Stimulated activated CD8-positive, alpha-beta memory T cell treated with anti-CD3 and anti-CD28 coated beads, Interleukin-4, amount 100 ng/mL, for 1 hour (primary cell): ENCODE measurements at places on chromosomes 1 and 21.

GRCh38 chr1:64315402-64315801, 112.0 kb downstream of the UBE2U start:
- DNase-seq: no peak

DNA sequence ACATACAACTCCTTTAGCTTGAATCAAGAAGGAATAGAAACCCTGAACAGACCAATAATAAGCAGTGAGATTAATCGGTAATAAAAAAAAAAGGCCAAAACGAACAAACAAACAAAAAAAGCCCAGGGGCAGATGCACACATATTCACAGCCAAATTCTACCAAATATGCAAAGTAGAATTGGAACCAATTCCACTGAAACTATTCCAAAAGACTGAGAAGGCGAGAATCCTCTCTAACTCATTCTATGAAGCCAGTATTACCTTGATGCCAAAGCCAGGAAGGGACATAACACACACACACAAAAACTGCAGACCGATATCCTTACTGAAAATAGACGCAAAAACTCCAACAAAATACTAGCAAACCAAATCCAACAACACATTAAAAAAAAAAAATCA, 161.6 kb downstream of the ASTN1 start:
- no peak for DNase-seq

DNA sequence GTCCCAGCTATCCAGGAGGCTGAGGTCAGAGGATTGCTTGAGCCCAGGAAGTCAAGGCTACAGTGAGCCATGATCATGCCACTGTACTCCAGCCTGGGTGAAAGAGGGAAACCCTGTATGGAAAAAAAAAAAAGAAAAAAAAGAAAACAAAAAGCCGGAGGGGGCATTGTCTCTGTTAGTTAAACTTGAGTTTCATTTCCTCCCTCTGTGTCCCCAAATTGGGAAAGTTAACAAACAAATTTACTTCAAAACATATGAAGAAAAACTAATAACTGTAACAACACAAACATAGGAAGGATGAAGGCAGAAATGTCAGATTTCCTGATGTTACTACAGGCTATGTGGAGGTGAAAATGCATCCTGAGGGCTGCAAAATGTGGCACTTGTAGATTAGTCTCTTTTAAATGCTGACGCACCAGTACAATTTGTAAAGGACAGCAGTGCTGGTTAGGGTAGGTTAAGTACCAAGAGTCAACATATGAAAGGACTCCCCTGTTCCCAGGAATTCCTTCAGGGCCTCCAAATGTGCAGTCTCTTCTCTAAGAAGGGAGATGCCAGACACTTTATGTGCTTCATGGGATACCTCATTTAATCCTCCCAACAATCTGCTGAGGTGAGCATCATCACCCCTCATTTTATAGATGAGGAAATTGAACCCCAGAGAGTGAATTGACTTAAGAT, 52.9 kb downstream of the DEGS1 start:
- no peak for DNase-seq

DNA sequence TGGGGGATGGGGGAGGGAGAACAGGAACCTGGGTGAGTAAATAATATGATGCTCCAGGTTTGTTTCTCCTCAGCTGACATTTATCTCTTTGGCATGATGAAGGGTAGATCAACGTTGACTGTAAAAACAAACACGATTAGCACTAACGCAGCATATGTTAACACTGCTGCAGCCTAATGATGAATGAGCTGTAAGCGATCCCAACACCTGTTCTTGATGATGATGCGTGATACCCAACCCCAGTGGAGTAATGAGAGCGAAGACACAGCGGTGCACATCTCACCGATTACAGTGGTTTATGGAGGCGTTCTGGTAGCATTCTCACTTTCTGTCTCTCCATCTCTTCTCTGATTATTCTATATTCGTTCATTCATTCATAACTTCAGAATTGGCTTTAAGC, 640.4 kb downstream of the USP25 start:
- no peak for DNase-seq

DNA sequence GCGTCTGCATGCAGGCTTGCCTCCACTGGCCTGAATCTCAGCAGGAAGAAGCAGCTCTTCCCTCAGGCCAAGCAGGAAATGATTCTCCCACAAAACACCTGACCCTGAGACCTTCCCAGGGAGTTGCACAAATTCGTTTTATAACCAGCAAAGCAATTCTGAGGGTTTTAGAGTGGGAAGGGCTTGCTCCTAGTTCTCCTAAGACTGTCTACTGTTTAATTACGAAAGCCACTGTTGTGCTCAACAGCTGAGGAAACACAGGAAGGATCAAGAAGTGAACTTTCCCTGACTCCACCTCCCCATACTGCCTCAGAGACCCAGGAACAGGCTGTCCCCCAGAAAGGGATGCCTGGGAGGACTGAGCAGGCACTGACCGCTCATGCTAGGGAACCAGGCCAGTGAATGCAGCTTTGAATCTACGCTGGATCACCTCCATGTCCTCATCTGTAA, 37.0 kb upstream of the PUM1 start:
- no peak for DNase-seq

GRCh38 chr21:41914965-41915364, 35.8 kb upstream of the PRDM15 start:
- no peak for DNase-seq

DNA sequence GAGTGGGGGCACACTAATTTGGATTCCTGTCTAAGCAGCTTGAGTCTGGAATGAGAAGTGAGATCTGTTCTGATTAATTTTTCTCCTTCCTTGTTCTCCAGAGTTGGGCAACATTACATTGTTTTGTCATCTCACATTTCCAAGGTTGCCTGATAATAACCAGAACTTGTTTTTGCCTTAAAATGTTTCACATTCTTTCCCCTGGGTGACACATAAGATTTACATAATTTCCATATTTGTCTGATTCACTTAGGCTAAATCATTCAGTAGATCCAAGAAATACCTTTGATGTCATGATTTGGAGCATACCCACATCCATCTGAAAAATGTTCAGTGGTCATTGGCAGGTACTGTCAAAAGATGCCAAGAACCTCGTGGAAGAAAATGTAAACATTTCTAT, 60.3 kb downstream of the XCL2 start:
- DNase-seq: no peak

- no peak for DNase-seq
Observed at GRCh38 chr21:17119466-17120297, 393.2 kb upstream of the CXADR start.

DNA sequence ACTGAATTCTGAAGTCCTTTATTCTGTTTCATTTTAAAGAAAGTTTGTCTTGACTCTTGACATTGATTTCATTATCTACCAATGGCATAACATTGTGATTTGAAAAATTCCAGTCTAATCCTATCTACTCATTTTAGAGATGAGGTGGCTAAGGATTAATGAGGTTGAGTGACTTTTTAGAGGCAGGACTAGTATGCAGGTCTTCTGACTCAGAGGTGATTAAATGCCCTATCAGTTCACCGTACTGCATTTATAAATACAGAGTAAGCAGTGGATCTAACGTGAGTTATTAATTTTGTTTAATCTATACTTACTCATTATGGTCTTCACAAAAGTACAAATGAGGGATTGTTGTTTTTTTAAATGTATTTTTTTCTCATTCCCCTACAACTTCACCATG, 277.6 kb downstream of the PTBP2 start:
- DNase-seq: no peak

- no peak for DNase-seq
Observed at GRCh38 chr1:197062692-197063091, 4.4 kb downstream of the F13B start.

DNA sequence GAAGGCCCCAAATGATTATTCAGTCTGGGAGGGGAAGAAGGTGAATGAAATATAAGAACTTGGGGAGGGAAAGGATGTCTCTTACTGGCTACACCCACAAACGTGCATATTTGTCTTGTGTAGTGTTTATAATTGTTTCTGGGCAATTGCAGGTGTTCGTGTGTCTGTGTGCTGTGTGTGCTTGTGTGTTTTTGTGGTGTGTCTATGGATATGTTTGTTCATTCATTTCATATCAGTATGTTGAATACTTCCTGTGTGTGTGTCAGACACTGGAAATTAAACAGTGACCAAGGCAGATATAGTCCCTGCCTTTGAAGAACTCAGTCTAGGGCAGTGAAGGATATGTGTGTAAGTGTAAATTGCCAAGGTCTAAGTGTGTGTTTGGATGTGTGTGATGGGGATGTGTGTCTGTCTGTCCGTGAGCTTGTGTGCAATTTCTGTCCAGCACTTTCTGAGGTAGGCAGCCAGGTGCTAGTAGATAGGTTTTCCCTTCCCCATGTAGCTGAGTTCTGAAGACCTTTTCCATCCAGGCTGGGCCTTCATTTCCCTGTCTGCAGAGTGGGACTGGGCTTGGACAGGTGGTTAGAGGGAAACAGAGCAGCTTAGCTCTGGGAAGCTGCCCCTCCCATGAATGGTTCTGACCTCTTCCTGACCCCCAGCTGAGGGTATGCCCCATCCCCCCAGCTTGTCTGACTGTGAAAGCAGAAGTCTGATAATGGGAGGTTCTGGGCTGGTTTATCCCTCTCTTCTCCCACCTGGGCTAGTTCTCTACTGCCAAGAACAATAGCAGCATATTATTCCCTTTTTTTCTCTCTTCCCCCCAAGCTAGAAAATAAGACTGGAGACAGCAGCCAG, 3.8 kb downstream of the AGO1 start:
- no peak for DNase-seq

- no peak for DNase-seq
Observed at GRCh38 chr1:177256153-177257075, 85.7 kb downstream of the BRINP2 start.

- DNase-seq: no peak
Observed at GRCh38 chr1:205948039-205948438, 4.8 kb upstream of the SLC26A9 start.

GRCh38 chr1:30597711-30598110, 125.7 kb downstream of the MATN1 start:
- DNase-seq: no peak

- no peak for DNase-seq
Observed at GRCh38 chr1:17405898-17406759, 33.3 kb downstream of the RCC2 start.

GRCh38 chr1:160811147-160811546, 15.2 kb downstream of the LY9 start:
- DNase-seq: no peak

- no peak for DNase-seq
Observed at GRCh38 chr1:165854101-165854845, 26.9 kb downstream of the UCK2 start.

DNA sequence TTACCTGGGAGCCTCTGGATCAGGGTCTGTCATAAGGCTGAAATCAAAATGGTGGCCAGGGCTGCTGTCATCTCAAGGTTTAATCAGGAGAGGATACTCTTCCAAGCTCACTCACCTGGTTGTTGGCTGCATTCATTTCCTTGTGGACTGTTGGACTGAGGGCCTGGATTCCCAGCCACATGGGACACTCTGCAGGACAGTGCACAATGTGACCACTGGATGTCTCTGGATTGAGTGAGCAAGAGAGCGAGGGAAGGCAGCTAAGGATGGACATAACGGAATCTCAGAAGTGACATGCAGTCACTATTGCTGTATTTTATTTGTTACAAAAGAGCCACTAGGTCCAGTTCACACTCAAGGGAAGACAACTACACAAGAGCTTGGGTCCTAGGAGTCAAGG, 229.1 kb downstream of the S1PR1 start:
- DNase-seq: no peak

DNA sequence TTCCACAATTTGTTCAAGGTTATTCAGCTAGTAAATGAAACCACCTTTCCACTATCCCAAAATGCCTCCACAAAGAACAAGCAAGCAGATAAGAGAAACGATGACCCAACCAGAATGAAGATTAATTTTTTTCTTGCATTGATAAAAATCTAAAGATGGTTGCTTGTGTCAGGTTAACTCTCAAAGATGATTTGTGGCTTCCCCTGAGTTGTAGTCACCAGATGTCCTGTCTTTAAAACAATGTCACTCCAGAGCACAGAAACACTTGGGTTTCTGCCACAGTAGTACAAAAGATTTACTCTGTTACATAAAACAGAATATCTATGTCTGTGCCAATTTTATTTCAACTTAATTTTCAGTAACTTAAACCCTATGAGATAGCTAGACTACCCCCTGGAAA, 11.4 kb upstream of the CCDC17 start:
- no peak for DNase-seq

DNA sequence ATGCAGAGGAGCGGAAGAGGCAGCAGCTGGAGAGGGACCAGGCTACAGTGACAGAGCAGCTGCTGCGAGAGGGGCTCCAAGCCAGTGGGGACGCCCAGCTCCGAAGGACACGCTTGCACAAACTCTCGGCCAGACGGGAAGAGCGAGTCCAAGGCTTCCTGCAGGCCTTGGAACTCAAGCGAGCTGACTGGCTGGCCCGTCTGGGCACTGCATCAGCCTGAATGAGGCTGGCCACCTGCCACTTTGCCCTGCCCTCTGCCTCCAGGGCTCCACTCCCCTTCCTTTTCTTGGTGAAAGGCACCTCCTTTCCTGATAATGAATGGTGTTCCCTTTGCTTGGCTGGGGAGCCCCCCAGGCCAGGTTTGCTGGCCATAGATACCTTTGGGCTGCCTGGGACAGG, 3.3 kb upstream of the HMGN2 start:
- no peak for DNase-seq

DNA sequence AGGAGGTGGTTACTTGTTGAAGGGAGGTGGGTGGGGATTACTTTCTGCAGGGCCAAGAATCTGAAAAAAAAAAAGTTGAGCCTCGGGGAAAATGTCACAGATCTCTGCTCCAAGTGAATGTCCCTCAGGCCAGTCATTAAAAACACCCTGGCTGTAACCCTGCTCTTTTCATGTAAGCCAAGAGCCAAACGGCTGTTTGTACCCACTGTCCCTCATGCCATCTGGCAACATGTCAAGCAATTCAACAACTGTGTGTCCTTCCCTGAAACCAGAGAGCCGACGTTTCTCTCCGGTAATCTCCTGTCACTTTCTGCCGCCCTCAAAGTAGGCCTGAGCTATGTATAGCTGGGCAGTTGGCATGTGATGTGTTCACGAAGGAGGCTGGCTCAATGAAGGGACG, 14.7 kb downstream of the CASQ2 start:
- no peak for DNase-seq

DNA sequence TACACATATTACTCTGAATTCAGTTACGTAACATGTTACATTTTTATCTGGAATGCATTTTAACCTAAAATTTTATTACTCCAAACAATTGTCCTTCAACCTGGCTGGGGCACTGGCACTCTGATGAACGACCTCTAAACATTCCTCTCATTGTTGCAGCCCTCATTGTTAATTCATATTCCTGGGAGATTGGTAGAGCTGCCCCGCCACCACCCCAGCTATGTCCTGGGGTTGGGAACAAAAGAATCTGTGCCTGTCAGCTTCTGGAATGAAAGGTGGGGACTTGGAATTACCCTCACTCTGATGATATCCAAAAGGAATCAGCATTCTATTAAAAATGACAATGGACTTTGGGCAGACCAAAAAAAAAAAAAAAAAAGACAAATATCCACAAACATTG, 38.0 kb upstream of the DESI2 start:
- no peak for DNase-seq

GRCh38 chr1:172960019-172960418, 90.7 kb downstream of the TNFSF18 start:
- no peak for DNase-seq
